ENCODE measurements at places on chromosomes 4 and X. TPM values are rescaled to one million over a fixed set of nuclear protein-coding genes. Genes with fewer than 3 reads are reported as not detected.

The MMRN1 gene
- 1.5 TPM for total RNA-seq

The BCORL1 gene
- 1.5 TPM for total RNA-seq

The MAGEB10 gene
- not detected for total RNA-seq

The CLGN gene
- 95.7 TPM for total RNA-seq

The CXXC4 gene
- total RNA-seq, result under 0.01 TPM

The BEND4 gene
- under 0.01 TPM for total RNA-seq

The SPON2 gene
- 7.7 TPM for total RNA-seq

The AMTN gene
- total RNA-seq, result 1.9 TPM

The SMAD1 gene
- 11.5 TPM for total RNA-seq

The SHISA3 gene
- total RNA-seq, result not detected

The ARMCX4 gene
- 0.43 TPM for total RNA-seq

The BGN gene
- total RNA-seq, result 0.48 TPM

The VCX gene
- not detected for total RNA-seq

The ASMT gene
- total RNA-seq, result not detected
